IMR-90 (cell line): ENCODE measurements at places on chromosomes 7 and 10.

GRCh38 chr7:2209146-2209960 lies 23.4 kb downstream of the MAD1L1 start:
- peak; percentile 68 for DNase-seq

- DNase-seq, result no peak
Measured at GRCh38 chr10:29734962-29735627, 100.3 kb upstream of the SVIL start.

- no peak for DNase-seq
Measured at GRCh38 chr7:28549998-28550397, 137.7 kb downstream of the CREB5 start.

- DNase-seq, result no peak
Measured at GRCh38 chr10:70426823-70427222, 14.7 kb downstream of the NODAL start.

DNA sequence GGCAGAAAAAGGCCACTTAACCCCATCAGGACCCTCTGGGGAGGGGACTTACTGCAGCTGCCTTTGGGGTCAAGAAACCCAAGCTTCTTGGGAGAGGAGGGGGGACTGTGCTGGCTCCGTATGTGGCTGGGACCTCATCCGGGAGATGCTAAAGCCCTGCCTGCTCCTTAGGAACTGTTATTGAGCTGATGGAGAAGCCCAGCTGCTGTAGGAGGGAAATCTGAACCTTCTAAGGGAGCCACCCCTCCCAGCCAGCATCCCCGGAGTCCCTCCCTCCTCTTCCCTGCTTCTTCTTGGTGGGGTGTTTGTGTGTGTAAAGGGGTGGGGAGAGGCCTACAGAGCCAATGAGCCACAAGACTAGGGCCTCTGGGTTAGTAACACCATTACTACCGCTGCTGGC lies 8.2 kb downstream of the KCNIP2 start:
- no peak for DNase-seq

GRCh38 chr10:14723052-14723689 lies 51.5 kb downstream of the FAM107B start:
- DNase-seq, result no peak

DNA sequence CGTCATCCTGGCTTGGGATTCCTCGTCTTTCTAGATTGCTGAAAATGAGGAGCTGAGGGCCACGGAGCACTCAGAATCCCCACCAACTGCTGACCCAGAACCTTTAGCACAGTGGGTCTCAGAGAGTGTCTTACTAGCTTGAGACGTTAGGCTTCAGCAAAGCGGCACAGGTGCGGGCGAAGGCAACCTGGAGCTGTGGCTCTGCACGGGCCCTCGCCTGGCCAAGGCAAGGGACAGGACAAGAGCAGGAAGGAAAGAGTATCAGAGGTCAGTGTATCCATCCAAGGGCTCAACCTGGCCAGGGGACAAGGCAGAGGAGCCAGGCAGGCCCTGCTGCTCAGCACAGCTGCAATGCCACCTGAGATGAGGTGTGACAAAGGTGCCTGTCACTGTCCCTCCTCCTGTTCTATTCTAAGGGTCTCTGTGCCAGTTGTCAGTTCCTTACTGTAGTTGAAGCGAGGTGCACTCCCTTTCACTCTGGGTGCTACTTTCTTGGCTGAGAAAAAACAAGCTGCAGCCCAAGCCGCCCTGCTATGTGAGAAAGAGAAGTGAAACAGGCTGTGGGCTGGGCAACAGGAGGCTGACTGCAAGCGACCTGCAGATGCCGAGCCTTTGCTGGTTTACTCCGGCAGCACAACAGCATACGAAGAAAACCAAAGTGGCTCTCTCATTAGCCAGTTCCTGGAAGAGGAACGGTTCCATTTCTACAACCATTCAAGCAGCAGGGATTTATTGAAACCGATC lies 33.3 kb upstream of the KDM7A start:
- no peak for DNase-seq

DNA sequence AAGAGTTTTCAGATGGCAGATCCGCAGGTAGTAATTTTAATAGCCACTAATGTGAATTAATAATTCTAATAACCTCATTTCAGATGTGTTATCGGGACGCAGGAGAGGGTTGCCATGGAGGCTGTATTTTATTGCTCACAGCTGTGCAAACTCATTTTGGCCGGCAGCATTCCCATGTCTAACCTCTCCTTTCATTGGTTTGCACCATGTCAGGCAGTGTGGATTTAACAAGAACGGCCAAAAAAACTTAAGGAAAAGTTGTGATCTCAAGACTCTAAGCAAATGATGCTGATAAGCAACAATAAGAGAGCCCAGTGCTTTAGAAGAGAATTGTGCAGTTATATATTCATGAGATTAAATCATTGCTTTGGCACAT lies 88.7 kb upstream of the NRP1 start:
- no peak for DNase-seq

- no peak for DNase-seq
Measured at GRCh38 chr7:7569081-7569527, 2.4 kb downstream of the MIOS start.

DNA sequence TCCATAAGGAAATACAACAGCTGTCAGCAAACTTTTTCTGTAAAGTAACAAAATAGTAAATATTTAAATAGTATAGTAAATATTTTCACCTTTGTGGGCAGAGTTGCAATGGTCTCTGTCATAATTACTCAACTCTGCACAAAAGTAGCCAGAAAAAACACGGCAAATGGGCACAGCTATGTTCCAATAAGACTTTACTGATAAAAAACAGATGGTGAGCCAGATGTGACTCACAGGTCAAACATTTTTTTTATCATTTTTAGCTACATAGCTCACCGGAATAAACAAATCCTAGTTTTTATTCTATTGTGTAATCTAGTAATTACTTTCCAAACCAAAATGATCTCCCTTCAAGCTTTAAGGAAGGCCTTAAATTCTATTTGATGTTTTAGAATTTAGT lies 55.3 kb downstream of the NCAPG2 start:
- peak; percentile 94 for DNase-seq

GRCh38 chr7:11170175-11170574 lies 196.5 kb downstream of the PHF14 start:
- DNase-seq, result no peak

DNA sequence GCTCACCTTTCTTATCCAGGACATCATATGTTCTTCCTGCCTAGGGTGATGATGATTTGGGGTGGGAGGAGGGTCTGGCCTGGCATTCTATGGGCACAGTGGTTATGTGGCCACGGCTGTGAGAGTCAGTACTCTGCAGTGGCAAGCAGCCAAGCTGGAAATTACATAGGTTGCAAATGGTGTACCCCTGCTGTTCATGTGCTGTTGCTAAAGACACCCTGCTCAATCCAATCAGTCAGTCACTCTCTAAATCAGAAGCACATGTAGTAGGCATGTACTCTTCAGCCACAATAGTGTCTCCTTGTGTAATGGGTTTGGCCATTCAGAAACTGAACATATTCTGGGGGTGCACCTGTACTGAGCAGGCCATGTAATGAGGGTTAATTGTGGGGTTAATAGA lies 449.1 kb upstream of the ANKRD30A start:
- DNase-seq, result no peak

DNA sequence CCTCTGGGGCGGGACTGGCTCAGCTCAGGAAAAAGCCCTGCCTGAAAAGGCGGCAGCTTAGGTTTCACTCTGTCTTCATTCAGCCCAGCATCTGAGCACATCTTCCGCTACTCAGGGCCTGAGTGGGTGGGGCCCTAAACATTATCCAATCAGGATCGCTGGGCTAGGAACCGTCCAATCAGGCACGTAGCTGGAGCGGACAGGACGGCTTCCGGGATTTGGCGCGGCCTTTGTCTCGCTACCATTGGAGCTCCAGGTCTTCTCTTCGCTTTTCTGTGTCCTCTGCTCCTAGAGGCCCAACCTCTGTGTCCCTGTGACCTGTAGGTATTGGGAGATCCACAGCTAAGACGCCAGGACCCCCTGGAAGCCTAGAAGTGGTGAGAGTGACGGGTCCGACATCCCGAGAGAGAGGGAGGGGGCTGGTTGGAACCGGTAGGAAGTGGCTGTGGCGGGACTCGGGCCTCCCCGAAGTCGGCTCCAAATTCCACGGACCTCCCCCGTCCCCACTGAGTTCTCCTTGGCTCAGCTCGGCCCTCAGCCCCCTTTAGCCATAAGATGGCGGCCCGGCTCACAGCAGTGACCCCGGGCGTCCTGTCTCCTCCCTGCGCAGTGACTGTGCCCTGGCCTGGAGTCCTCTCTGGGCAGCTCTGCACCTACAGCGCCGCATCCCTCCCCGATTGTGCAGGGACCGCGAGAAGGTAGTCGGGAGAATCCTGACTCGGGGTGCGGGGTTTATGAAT lies 99.1 kb downstream of the ZNF680 start:
- DNase-seq, result peak; percentile 4

DNA sequence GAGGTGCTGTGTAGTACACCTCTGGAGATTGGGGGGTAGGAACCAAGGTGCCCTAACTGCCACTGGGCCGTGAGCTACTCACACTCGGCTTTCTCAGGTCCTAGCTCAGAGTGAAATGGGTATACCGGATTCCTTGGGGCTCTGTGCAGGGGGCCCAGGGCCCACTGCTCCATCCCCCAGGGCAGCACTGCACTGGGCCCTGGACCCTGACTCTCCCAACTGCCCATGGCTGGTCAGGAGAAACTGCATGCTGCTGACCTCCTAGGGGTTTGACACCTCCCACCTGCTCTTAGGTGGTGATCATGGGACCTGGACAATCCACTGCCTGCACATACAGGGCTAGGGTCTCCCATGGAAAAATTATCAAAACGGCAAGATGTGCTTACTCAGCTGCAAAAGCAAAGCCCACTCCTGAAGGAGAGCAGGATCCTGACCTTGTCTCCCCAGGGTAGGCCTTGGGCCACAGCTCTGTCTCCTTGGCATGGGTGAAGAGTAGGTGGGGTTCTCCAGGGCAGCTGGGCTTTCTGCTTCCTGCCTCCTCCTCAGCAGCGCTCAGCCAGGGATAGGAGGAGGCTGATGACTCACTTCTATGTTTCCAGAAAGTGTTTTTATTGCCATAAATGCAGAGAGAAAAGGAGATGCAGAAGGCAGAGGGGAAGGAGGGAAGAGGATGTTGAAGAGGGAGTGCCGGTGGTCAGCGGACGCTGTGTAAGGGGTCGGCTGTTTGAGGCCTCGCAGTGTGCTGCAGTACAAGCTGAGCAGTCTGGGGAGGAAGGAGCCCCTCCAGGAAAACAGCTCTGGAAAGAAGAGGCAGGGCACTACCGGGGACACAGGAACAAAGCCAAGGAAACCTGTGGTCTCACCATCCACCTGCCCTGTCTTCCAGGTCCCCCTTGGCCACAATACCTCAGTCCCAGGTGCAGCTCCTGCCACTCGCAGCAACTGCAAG lies 107.8 kb downstream of the ARHGAP22 start:
- DNase-seq, result peak; percentile 78

- DNase-seq, result peak; percentile 44
Measured at GRCh38 chr7:101814081-101814990, 3.1 kb upstream of the CUX1 start.

GRCh38 chr7:129606803-129607202 lies 4.7 kb upstream of the NRF1 start:
- DNase-seq, result no peak

- DNase-seq, result no peak
Measured at GRCh38 chr7:73995821-73996511, 32.0 kb upstream of the ELN start.

- peak; percentile 64 for DNase-seq
Measured at GRCh38 chr10:24449321-24449740, 240.4 kb downstream of the KIAA1217 start.

- DNase-seq, result peak; percentile 56
Measured at GRCh38 chr10:51090190-51090589, 15.9 kb downstream of the PRKG1 start.

- DNase-seq, result no peak
Measured at GRCh38 chr10:37456456-37456855, 331.1 kb downstream of the ANKRD30A start.

DNA sequence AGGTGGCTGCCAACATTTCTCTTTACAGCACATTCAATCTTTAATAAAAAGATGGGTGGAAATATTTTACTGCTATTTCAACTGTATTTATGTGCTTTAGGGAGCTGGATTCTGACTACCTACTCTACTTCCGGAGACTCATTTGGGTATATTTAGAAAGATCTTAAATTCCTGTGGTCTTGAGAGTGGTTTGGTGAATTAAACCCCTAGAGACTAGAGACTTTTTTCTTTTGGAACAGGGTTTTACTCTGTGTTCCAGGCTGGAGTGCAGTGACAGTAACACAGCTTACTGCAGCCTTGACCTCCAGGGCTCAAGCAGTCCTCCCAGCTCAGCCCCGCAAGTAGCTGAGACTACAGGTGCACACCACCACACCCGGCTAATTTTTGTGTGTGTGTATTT lies 79.0 kb upstream of the HABP2 start:
- DNase-seq, result no peak

GRCh38 chr7:44378744-44379143 lies 53.4 kb upstream of the CAMK2B start:
- peak; percentile 92 for DNase-seq

- no peak for DNase-seq
Measured at GRCh38 chr7:65265933-65266519, 107.6 kb upstream of the ZNF92 start.

- no peak for DNase-seq
Measured at GRCh38 chr7:105689067-105689819, 108.0 kb upstream of the EFCAB10 start.

GRCh38 chr7:81611040-81611439 lies 158.8 kb downstream of the HGF start:
- no peak for DNase-seq

- DNase-seq, result no peak
Measured at GRCh38 chr10:106714734-106715555, 449.6 kb downstream of the SORCS1 start.

DNA sequence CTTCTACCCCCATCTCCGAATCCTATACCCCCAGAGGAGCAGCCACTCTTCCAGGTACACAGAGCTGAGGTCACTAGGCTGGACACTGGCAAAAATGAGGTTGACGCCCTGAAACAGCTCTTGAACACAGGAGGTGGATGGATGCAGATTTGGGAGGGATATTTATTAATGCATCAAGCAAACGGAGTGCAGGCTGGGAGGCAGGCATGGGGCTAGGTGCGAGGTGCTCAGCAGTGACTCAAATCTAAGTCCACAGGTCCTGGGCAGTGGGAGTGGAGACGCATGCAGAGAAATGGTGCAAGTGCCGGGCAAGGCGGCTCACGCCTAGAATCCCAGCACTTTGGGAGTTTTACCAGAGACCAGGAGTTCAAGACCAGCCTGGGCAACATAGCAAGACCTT lies 11.0 kb downstream of the GUSB start:
- DNase-seq, result no peak

DNA sequence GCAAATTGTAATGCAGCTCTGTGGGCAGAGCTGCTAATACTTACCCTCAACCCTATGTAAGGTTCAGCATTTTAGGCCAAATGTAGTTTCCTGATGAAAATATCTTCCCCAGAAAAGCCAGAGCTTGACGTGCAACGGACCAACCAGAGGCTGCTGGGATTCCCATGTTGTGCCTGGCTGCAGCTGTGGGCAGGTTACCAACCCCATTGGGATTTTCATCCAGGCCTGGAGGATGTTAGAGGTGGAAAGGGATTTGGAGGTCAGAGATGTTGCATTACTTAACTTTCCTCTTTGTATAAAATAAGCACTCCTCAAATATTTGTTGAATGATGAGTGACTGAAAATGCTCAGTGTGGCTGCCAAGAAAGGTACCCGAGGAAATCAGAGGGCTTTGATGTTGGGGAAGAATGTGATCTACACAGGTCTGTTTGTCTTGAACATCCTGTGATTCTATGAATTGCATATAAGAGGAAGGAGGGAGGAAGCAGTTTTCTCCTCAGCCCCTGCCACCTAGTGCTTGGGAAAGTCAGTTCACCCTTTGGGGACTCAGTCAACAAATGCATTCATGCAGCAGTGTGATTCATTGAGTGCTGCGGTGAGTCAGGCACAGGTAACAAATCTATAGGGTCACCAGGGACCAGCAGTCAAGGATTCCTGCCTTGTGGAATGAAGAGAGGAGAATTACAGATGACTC lies 487.2 kb downstream of the RPS24 start:
- DNase-seq, result peak; percentile 65

GRCh38 chr7:81162771-81163525 lies 244.1 kb upstream of the SEMA3C start:
- DNase-seq, result peak; percentile 70
